ENCODE measurements at places on chromosomes 6 and 20. TPM values are rescaled to one million over a fixed set of nuclear protein-coding genes. Genes with fewer than 3 reads are reported as not detected.

The UBR2 gene
- total RNA-seq, result 7.0 TPM

The GMNN gene
- 62.3 TPM for total RNA-seq

The B3GALT4 gene
- 0.93 TPM for total RNA-seq

The PAK5 gene
- total RNA-seq, result not detected

The CAPN11 gene
- not detected for total RNA-seq
